ENCODE measurements at places on chromosomes 13 and 19.
A peak's percentile ranks its signal among the peaks of the same experiment; 100 is the strongest.

DNA sequence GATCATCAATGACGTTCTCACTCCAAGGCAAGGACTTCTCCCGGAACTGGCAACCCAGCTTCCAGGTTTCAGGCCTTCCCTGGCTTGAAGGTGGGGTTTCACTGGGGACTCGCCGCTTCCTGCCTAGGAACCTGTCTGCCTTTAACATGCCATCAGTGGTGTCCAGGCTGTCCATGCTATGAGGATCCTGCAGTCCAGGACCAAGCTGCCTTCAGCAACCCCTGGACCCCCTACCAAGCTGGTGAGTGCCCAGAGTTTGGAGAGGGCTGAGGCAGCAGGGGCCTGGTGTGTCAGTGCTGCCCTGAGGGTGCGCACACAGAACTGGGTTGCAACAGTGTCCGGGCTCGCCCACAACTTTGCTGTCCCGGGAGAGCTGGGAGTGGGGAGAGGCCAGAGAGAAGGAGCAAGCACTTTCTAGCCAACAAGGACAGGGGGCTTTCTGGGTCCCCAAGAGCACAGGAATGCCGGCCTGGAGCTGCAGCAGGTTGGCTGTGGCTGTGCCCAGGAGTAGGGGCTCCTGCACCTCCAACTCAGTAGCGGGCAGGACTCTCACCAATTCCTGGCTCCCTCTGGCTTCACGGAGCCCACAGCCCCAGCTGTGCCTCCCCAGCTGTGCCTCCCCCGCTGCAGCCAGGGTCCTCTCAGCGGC lies 1563.2 kb upstream of the MIR17HG start:
- no peak for DNase-seq

DNA sequence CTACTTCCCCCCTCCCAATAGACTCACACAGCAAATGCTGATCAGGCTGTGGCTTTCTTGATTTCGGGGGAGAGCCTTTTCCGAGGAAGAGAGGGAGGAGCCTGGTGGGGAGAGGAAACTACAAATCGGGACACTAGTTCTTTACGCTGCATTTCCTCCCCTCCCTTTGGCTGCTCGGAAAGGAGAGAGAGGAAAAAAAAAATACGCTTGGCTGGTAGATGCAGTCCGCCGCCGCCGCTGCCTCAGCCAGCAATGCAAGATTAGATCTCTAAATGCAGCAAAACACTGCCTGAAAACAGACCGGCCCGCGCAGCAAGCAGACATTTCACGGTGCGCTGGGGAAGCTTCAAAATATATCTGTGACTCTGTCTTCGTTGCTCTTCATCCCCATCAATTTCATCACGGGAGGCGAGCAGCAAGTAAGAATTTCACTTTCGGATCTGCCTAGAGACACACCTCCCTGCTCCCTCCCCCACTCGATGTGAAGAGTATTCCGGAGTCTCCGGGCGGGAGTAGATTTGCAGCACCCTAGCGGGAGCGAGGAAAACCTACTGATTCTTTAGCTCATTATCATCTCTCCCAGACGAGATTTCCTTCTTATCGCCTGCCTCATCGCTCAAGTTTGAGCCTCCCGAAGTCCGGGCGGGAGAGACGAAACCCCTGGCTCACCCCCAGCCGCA lies at the start of gene PCDH17:
Gene PCDH17, plus strand, starts transcription at position 149 of the 680 bp plus-strand sequence. CDS start 803 bp downstream, outside the sequence.
- DNase-seq: no peak

DNA sequence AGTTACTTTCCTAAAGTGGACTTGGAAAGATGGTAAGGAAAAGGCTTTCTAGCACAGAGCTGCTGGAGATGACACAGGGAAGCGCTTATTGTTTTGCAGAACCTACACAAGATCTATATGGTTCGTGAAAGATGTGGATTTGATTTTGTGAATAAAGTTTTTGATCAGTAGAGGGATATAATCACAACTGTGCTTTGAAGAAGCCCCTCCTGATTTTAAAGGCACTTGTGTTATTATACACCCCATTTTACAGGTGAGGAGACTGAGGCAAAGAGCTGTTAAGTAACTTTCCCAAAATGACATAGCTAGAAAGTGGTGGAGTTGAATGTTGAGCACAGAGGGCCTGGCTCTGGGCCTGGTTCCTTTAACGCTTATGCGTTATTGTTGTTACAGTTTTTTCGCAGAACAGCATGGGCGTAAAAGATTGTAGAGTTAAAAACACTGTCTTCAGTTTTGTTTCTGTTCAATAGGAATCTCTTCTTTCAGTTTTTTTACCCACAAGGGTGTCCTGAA lies 1.4 kb downstream of the TDRD3 start:
- no peak for DNase-seq

GRCh38 chr13:54682184-54682583 lies 1653.6 kb downstream of the OLFM4 start:
- no peak for DNase-seq

GRCh38 chr13:40483601-40484000 lies 182.8 kb downstream of the FOXO1 start:
- peak; percentile 36 for DNase-seq

GRCh38 chr13:95485045-95485517 lies 67.4 kb upstream of the CLDN10 start:
- DNase-seq: no peak

DNA sequence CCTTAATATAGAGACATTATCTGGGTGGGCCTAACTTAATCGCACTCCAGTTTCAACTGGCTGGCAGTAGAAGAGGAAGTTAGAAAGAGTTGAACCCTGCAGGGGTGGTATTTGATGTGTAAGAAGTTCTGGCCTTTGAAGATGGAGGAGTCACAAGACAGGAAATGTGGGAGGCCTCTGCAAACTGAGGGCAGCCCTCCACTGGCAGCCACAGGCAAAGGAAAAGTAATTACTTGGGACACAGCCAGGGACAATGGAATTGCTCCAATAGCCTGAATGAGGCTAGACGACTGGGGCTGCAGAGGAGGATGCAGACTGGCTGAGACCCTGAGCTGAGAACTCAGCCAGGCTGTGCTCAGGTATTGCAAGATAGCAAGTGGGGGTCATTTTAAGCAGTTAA lies 703.3 kb upstream of the ARGLU1 start:
- DNase-seq: no peak

GRCh38 chr13:19882231-19882630 lies 18.8 kb upstream of the ZMYM5 start:
- DNase-seq: no peak

GRCh38 chr19:49362929-49363267 lies 682 bp upstream of the TEAD2 start:
- DNase-seq: no peak

GRCh38 chr13:71018995-71019394 lies 848.0 kb downstream of the DACH1 start:
- DNase-seq: no peak

DNA sequence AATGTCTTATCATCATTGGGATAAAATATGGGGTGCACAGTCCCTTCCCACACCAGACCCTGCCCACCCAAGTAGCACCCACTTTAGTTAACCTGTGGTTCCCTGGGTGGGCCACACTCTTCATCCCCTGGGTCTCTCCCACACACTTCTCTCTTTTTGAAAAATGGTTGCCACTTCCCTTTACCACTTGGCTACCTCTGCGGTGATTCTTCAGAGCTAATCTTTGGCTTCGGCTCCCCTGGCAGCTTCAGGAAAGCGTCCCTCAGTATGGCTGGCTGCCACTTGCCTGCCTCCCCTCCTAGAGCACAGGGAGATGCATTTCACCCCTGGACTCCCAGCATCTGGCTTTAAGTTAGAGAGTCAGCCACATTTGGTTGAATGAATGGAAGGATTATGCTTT lies 18.2 kb downstream of the CCNA1 start:
- DNase-seq: no peak

- no peak for DNase-seq
Observed at GRCh38 chr19:54133312-54133956, 4.1 kb upstream of the CNOT3 start.

- DNase-seq: peak; percentile 79
Observed at GRCh38 chr13:79541426-79542049, 60.6 kb downstream of the NDFIP2 start.

GRCh38 chr19:8478598-8478997 lies 23.8 kb downstream of the PRAM1 start:
- no peak for DNase-seq

DNA sequence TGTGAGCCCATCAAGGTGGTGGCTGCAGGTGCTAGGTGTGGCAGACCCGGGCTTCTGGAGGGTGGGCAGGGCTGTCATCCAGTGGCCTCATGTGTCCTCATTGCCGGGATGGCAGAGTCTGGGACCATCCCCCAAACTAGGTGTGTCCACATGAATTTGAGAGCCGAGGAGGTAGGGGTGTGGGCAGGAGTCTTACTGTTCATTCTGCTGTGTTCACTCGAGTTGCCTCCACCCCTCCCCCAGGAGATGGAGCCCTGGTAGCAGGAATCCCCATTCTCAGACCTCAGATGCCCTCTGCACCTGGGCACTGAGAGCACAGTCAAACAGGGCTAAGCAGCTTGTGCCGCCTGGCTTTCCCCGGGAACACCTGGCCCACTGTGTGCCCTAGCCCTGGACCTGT lies 22.4 kb downstream of the NAXD start:
- DNase-seq: no peak

- DNase-seq: peak; percentile 72
Observed at GRCh38 chr13:43758834-43759233, 27.9 kb downstream of the ENOX1 start.

- no peak for DNase-seq
Observed at GRCh38 chr13:37681281-37682032, 82.9 kb upstream of the POSTN start.

DNA sequence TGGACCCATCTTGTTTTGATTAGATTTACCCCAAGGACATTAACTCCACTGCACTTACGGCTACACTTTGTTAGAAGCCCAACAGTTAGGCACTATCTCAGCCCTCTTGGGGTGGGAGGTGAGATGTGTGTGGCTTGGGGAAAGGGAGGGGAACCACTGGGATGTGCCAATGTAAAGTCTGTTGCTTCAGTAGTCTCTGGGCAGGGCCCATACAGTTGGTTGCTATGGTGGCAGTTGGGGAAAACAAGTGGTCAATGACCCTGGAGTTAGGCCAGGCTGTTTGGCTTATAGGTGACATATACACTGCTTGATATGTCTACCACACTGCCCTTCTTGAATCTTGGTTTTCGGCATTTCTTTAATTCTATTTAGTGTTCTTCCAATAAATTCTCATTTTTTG lies 8.9 kb upstream of the RB1 start:
- no peak for DNase-seq

- peak; percentile 20 for DNase-seq
Observed at GRCh38 chr13:112725346-112726015, 35.6 kb downstream of the ATP11A start.

DNA sequence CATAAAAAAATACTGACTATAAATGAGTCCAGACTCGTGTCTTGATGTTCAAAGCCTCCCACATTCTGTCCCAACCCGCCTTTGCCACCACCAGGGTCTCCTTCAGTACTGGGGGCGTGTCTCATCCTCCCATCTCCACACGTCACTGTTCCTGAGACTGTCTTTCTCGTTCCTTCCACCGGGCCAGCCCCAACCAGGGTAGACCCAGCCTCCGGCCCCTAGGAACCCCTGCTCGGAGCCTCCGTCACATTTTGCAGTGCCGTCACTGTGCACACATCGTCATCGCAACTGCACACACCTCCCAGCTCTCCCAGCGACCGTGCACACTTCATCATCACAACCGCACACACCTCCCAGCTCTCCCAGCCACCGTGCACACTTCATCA lies 73.4 kb downstream of the SPACA7 start:
- DNase-seq: no peak

- no peak for DNase-seq
Observed at GRCh38 chr13:36366031-36366430, 19.8 kb upstream of the SPART start.

DNA sequence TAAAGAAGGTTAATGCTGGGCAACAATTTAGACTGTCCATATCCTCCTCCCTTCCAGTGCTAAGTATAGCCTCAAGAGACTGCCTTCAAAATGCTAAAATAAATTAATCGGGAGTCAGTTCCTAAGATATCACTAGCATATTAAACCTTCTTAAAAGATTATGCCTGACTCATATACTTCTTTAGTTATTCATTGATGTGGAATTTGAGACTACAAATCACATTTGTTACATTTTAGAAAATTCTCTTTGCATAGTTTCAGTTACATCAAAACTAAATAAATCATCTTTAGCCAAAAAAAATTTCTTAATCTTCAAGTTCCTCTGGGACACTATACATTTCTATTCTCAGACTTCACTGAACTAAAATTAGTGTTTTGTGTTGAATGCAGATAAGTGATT lies 769.1 kb downstream of the PCDH9 start:
- DNase-seq: no peak

DNA sequence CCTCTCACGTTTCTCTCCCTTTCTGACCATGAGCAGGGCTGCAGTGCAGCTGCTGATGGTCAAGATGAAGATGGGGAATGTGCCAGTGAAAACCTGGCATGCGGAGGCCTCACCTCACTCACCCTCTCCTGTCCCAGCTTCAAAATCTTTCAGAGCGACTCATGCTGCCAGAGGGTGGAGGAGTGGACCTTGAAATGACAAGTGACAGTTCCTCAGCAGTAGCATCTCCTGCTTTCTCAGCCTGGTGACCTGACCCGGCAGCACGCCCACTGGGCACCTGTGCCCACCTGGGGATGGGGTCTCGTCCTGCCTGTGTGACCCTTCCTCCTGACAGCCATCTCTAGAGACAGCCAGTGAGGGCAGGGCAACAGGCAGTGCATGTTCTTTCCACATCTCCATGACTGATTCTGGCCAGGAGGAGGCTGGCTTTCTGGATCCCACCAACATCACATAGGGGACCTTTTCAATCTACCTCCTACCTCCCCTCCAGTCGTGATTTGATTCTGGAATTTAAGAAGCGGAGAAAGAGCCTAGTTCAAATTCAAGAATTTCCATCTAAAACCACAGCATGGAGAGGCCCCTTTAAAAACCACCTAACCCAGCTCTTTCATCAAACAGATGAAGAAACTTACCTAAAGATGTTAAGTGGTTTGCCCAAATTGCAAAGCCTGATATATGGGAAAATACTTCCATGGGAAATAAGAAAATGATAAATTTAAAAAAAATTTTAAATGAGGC lies 45.8 kb downstream of the RFX2 start:
- no peak for DNase-seq

DNA sequence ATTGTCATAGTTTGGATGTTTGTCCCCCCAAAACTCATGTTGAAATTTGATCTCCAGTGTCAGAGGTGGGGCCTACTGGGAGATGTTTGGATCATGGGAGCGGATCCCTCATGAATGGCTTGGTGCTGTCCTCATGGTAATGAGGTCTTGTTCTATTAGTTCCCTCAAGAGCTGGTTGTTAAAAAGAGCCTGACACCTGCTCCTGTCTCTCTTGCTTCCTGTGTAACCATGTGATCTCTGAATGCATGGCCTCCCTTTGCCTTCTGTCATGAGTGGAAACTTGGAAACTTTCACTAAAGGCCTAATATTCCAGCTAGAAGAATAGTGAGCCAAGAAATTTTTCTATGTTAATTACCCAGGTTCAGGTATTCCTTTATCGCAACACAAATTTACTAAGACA lies 311.4 kb upstream of the ATXN8OS start:
- no peak for DNase-seq
